Left renal pelvis (tissue), 4 donors: ENCODE measurements at places on chromosomes 6 and 20. TPM values are rescaled to one million over a fixed set of nuclear protein-coding genes. Genes with fewer than 3 reads are reported as not detected.

GRCh38 chr6:18405477-18406293 lies 18.5 kb downstream of the RNF144B start:
- DNase-seq: no peak

GRCh38 chr20:53345536-53346334 lies 247.9 kb downstream of the ZNF217 start:
- DNase-seq: no peak

DNA sequence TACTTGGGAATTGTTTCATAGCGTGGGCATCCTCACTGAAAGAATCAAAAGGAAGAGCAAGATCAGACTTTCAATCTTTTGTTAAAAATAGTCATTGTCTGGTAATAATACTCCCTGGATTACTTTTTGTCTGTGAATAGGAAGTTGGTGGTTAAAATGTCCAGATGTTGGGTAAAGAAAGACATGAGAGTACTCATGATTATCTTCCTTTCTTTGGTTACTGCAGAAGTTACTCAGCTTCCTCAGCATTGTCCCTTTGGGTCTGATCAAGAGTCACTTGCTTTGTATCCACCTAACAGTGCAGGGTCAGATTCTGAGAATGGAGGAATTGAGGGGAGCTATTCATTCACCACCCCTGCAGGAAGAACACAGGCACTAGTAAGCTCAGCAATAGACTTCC lies 54.6 kb downstream of the RIN2 start:
- no peak for DNase-seq

GRCh38 chr6:90870561-90870960 lies 283.7 kb upstream of the MAP3K7 start:
- no peak for DNase-seq

DNA sequence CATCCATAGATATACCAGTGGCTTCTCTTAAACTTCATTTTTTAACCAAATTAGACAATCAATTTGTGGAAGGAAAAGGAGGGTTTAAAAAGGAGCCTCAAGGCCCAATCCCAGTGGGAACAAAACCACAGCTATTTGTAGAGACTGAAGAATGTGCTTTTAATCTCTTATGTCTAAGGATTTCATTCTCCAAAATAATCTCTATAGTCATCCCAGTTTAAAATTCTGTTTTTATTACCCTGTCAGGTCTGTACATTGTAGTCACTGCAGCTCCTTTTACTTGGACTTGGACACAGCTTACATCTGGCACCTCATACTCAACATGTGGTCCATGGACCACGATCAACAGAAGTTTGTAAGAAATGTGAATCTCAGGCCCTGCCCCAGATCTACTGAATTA lies 152.1 kb upstream of the STMND1 start:
- DNase-seq: no peak

DNA sequence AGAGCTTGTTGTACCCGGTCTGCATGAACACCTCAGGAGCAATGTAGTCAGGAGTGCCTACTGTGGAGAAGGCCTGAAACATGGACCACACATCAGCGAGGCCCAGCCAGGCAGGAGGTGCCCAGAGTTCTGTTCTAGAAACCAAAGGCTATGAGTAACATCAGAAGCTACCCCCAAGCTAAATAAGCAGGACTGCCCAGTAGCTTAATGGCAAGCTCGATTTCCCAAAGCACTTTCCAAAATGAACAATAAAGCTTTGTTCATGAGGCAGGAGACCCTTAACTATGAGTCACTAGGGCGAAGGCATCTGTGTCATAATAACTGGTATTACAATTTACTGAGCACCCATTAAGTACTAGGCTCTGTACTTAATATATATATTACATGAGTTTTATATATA lies 47.4 kb downstream of the STK38 start:
- DNase-seq: no peak

DNA sequence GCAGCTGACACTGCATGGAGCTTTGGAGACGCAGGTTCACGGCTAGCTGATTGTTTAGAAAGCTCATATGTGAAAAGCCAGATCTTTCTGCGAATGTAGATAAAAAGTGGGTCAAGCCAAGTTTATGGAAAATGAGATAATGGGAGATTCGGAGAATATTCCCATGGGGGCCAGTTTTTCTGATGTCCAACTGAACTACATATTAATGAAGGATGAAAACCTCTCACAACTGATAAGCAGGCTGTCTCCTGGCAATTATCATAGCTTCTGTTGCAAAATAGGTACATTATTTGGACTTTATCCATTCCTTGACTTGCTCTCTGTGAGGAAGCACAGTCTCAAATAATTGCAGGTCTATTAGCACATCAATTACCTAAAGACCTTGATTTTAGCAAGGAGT lies 21.1 kb downstream of the HDGFL1 start:
- DNase-seq: no peak

- DNase-seq: no peak
Measured at GRCh38 chr6:115706324-115706723, 354.4 kb downstream of the FRK start.

GRCh38 chr20:17444091-17444490 lies 87.1 kb downstream of the BFSP1 start:
- no peak for DNase-seq

The AGER gene
- 27.1 TPM for polyA plus RNA-seq

The ZNFX1 gene
- polyA plus RNA-seq: 15.8 TPM

The POPDC3 gene
- polyA plus RNA-seq: 0.32 TPM

The SMLR1 gene
- 2.0 TPM for polyA plus RNA-seq

The DBNDD2 gene
- polyA plus RNA-seq: 26.6 TPM

The C20orf202 gene
- 0.18 TPM for polyA plus RNA-seq

The IL22RA2 gene
- not detected for polyA plus RNA-seq
